ENCODE measurements at places on chromosomes 3 and 15. TPM values are rescaled to one million over a fixed set of nuclear protein-coding genes. Genes with fewer than 3 reads are reported as not detected.

GOLGA8G gene
- not detected for total RNA-seq

C2CD4A gene
- total RNA-seq, result 0.05 TPM

IL17RB gene
- total RNA-seq, result 1.1 TPM

SMCO1 gene
- 0.03 TPM for total RNA-seq

TRH gene
- total RNA-seq, result not detected

EFHB gene
- total RNA-seq, result 0.72 TPM

SENP5 gene
- 7.0 TPM for total RNA-seq

ZNF80 gene
- not detected for total RNA-seq

PRR20G gene
- total RNA-seq, result 0.19 TPM

UBXN7 gene
- total RNA-seq, result 8.8 TPM

RBP2 gene
- not detected for total RNA-seq

MYZAP gene
- 1.2 TPM for total RNA-seq

CNTN3 gene
- total RNA-seq, result not detected

PXYLP1 gene
- total RNA-seq, result 13.7 TPM

SLC38A3 gene
- total RNA-seq, result not detected

DGKG gene
- 8.6 TPM for total RNA-seq

BTLA gene
- total RNA-seq, result not detected

CHRM5 gene
- 0.02 TPM for total RNA-seq

SCAANT1 gene
- total RNA-seq, result not detected
